COLO829 (cell line): ENCODE measurements at places on chromosomes 5 and 9.
A peak's percentile ranks its signal among the peaks of the same experiment; 100 is the strongest.

DNA sequence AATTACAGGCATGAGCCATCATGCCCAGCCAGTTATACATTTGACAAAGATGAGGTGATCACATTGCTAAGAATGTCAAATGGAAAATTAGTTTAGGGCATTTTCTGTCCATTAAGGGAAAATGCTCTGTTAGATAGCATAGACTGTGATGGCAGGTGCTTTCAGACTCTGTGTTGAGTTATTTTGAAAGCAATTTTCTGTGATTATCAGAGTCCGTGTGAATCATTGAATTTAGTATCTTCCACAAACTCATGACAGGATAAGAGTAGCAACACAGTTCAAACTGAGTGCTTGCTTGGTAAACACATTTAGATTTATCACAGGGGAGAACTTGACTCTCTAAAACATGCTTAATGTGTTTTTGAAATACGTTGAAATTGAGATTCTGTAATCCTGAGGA is 69.0 kb downstream of the GAPVD1 start:
- no peak for DNase-seq

DNA sequence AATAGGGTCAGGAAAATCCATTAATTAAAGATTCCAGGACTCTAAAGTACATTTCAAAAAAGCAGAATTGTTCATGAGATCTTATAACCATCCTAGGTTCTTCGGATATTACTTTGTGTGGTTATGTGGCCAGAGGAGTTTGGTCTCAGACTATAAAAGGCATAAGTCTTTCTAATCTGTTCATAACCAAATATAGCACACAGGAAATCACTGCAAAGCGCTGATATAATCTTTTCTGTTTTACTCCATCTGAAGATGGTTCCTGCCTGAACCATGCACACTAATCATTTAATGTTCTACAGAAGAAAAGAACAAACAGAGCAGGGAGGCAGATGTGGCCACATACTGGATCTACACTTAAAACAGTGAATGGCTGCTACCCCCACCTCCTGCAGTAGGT is 182.8 kb downstream of the SEMA5A start:
- no peak for DNase-seq

- DNase-seq = no peak
These were observed 27.4 kb downstream of the NCS1 start for GRCh38 chr9:130199605-130200004.

GRCh38 chr5:141508798-141509611 is 20.1 kb downstream of the PCDHGC5 start:
- DNase-seq = peak; percentile 42

GRCh38 chr5:62741761-62742160 is 163.1 kb downstream of the LRRC70 start:
- no peak for DNase-seq

DNA sequence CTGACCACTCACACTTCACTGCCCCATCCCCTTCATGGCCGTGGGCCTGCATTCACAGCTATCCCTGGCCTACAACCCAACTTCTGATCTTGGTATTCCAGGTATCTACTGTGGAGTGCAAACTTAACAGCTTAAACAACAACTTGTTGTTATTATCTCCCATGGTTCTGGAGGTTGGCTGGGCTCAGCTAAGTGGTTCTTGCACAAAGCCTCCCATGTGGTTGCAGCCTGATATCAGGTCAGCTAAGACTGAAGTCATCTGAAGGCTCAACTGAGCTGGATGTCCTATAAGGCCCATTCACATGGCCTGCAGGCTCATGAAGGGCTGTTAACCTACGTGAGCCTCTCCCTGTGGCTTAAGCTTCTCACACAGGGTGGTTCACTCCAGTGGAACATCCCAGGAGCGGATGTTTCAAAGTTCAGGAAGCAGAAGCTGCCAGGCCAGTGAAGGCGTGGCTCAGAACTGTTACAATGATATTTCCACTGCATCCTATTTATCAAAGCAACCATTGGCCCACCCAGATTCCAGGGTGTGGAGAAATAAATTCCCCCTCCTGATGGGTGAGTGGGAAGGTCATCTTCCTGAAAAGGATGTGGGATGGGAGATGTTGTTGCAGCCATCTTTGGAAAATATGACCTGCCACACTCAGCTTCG is 30.0 kb upstream of the TRIO start:
- DNase-seq = no peak

DNA sequence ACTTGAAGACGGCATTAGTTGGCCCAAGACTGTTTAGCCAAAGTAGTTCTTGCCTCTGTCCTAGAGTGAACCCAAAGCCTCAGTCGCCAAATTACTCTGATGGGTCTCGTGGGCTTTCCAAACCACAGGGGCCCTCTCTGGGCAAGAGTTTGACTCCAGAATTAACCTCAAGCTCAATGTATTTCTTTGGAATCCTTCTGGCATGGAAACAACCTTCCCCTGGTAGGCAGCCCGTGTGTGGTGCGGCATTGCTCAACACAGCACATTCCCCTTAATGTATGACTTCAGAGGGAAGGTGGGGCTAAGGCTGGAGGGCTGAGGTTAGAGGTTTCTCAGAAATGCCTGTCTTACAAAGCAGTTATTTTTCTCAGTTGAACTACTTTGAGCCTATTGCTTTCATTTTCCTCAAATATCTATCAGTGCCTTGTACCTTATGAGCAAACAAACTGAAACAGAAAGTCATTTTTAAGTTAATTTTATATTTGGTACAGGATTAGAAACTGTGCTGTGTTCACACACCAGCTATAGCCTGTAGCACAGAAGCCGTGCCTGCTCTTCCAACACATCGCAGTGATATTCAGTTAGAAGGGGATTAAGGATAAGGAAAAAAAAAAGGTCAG is 123.9 kb upstream of the HAPLN1 start:
- peak; percentile 13 for DNase-seq

GRCh38 chr9:13088720-13089427 is 190.6 kb downstream of the MPDZ start:
- peak; percentile 57 for DNase-seq

GRCh38 chr9:5478206-5478605 is 27.9 kb downstream of the CD274 start:
- DNase-seq = no peak

DNA sequence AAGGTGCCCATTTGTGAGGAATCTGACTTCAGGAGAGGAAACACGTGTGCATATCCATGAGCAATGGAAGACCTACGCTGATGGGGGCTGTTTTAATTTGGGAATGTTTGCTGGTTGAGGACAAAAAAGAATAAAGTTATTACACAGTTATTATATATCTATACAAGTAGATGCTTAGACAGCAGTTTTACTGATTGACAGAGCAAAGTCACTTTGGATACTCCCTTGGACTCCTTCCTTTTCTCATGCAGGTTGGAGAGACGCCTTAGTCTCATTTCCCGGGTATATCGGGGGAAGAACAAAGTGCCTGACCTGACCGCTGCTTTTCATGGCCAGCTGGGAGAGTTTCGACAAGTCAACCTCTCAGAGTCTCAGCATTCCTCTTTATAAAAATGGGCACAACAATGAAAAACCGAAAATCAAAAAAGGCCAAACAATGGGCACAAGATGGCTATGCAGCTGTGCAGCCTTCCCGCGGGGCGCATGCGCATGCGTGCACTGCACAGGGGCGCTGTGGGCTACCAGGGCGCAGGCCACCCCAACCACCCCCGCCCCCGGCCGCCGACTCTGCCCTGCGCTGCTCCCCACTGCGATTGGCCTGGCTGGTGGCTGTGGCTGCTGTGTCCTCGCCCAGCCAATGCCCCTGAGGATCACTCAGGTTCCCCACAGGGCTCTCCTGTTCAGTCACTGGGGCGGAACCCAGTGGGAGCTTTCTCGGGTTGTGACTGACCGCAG is 18.1 kb downstream of the NFIL3 start:
- DNase-seq = no peak

DNA sequence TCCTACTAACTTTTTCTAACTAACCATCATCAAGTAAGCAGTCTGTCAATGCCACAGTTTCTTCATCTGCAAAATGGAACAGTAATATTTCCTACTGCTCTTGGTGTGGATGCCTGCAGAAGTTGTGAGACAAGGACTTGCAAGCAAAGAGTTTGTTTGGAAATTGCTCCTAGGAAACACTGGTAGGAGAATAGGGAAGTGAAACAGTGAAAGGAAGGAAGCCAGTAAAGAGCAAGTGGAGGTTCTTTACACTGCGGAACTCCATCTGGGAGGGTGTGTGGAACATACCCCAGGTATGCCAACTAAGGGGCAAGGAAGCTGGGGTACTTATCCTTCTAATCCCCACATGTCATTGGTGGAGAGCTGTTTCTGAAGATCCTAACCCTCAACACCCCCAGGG is 119.9 kb downstream of the FOXD1 start:
- no peak for DNase-seq
